ENCODE measurements at places on chromosomes 16 and 17. TPM values are rescaled to one million over a fixed set of nuclear protein-coding genes. Genes with fewer than 3 reads are reported as not detected.

The MGAT5B gene
- not detected for polyA plus RNA-seq

The SLC13A5 gene
- polyA plus RNA-seq: not detected

The KRT25 gene
- not detected for polyA plus RNA-seq

The EFCAB13 gene
- 8.9 TPM for polyA plus RNA-seq

The PRSS8 gene
- polyA plus RNA-seq: not detected

The SLC7A6OS gene
- 35.6 TPM for polyA plus RNA-seq

The IGSF6 gene
- polyA plus RNA-seq: 0.41 TPM

The EVI2B gene
- 84.4 TPM for polyA plus RNA-seq

The PDILT gene
- polyA plus RNA-seq: not detected

The CRAMP1 gene
- 2.1 TPM for polyA plus RNA-seq

The PPP1R27 gene
- polyA plus RNA-seq: 0.13 TPM

The EVPLL gene
- polyA plus RNA-seq: 0.46 TPM

All from naive thymus-derived CD4-positive, alpha-beta T cell (primary cell).